ENCODE measurements at places on chromosomes 16 and 17.

DNA sequence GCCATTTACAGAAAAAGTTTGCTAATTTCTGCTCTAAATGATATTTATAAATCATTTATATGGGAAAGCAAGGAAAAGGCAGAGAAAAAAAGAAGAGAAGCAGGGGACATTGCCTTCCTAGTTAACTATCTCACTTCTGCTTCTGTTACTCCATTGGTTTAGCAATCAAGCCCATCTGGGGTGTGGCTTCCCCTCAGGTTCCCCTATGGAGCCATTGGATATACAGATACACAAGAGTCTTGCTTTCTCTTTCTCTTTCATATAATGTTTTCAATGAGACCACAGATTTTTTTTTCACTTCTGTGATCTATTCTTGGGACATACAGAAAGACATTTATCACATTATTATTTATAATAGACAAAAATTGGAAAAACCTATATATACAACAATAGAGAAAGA lies 105.6 kb upstream of the TOM1L1 start:
- no peak for DNase-seq

- no peak for DNase-seq
These were observed 41.3 kb upstream of the ATP2A3 start for GRCh38 chr17:4005296-4006164.

- peak; percentile 21 for DNase-seq
These were observed 6.7 kb upstream of the SLC25A39 start for GRCh38 chr17:44331249-44331760.

DNA sequence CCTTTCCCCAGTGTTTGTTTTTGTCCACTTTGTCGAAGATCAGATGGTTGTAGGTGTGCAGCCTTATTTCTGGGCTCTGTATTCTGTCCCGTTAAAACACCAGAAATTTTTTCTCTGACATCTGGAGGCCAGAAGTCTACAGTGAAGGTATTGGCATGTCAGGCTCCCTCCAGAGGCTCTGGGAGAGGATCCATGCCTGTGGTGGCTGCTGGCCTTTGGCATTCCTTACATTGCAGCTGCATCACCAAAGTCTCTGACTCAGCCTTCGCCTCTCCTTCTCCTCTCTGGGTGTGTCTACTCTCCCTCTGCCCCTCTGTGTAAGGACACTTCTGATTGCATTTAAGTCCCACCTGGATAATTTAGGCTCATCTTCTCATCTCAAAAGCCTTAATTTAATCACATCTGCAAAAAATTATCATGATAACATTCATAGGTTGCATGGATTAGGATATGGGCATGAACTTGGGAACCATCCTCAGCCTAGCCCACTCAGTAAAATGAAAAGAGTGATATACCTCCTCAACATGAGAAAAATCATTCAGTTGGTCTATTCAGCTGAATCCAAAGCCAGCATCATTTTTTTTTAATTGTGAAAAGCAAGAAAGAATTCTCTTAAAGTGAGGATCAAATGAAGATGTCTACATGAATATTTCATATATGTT lies 78.0 kb downstream of the MAP2K6 start:
- DNase-seq, result no peak

- DNase-seq, result no peak
These were observed 60.9 kb upstream of the ZNF750 start for GRCh38 chr17:82900741-82901140.

DNA sequence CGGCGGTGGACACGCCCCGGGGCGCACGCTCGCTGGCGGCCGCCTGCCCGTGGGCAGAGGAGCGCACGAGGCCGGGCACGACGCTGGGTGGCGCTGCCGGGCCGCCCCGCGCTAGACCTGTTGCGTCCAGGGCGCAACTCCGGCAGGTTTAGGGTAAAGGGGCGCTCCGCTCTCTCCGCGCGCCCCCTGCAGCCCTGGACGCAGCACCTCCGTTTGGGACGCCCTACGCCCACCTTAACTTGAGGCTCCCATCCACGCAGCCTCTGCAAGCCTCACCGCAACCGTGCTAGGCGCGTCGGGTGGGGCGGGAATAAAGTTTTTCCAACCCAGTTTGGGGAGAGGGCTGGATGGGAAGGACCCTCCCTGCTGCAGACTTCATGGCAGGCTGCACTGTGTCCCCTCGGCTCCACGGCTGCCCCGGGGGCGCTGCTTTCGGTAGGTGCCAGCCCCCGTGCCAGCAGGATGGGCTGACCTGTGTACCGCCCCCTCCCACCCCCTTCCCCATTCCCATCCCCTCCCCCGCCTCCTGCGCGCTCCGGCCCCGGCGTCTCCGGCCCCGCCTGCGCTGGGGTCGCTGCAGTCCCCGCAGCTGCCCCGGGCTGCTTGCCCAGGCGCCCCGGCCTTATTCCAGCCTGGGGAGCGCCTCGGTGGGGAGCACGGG lies at the start of gene SYT17:
Gene SYT17 (plus strand): TSS at position 531 of the 661 bp plus-strand sequence. CDS start 407 bp downstream, outside the sequence.
- DNase-seq, result no peak

DNA sequence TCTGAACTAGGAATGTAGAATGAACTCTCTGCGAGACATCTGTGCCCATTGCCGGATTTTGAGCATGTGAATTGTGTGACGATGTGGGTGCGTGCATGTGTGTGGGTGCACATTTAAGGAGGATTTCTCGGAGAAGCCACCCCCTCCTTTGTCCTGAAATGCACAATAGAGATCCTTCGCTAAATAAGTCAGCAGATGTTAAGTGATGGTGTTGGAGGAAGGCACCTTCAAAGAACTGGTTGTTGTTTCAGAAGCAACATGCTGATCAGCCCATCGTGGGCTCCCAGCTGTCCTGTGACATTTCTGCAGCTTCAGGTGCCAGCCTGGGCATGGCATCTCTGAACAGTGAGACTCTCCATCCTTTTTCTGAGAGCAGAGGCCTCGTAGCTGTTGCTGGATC lies 194.9 kb downstream of the MSI2 start:
- no peak for DNase-seq

GRCh38 chr17:77718669-77718961 lies 239.9 kb upstream of the TNRC6C start:
- DNase-seq, result no peak

DNA sequence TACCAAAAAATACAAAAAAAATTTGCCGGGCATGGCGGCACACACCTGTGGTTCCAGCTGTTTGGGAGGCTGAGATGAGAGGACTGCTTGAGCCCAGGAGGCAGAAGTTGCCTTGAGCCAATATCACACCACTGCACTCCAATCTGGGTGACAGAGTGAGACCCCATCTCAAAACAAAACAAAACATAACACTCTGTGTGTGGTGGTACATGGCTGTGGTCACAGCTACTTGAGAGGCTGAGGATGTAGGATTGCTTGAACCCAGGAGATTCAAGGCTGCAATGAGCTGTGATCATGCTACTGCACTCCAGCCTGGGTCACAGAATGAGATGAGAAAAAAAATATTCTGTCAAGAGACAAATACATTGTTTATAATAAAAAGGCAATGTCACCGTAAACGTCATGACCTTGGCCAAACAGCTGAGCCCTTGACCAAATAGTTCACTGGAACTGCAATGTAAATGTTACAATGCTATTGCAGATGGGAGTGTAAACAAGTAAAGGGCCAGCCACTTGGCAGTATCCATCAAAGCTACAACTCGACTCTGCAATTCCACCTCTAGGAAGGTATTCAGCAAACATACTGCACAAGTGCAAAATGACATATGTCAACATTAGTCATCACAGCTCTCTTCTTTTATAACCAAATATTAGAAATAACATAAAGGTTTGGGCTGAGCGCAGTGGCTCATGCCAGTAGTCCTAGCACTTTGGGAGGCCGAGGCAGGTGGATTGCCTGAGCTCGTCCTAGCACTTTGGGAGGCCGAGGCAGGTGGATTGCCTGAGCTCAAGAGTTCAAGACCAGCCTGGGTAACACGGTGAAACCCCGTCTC lies 16.9 kb downstream of the EARS2 start:
- DNase-seq, result no peak

GRCh38 chr16:55115506-55115905 lies 184.8 kb downstream of the IRX5 start:
- no peak for DNase-seq

DNA sequence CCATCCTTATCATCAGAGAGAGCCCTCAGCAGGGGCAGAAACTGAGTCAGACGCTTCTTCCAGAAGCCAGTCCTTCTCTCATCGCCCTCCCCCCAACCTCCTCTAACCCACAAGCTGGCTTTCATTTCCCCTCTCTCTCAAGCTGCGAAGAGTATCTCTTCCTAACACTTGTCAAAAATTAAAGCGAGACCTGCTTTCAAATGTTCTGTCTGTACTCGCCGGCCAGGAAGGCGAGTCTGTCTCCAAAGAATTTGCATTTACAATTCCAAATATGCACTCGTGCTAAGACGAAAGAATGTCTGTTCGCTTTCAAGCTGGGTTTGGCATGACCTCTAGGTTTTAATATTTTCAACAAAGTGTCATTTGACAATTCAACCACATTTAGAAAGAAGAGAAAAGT lies 140.4 kb downstream of the RGS9 start:
- DNase-seq, result no peak

DNA sequence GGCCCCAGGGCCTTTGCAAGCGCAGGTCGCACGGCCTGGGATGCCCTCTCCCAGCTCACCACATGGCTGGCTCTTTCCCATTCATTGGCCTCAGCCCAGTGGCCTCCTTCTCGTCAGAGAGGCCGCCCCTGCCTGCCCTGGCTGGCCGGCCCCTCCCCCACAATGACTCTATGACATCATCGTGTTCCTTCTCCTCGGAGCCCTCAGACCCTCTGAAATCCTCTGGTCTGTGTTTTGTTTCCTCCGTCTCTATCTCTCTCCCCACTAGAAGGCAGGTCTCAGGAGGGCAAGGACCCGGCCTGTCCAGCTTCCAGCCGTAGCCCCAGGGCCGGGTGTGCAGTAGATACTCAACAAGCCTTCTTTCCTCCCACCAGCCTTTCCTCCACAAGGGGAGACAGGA lies 164.8 kb upstream of the FOXF1 start:
- DNase-seq, result no peak
